ENCODE measurements at places on chromosomes 7 and 10.

DNA sequence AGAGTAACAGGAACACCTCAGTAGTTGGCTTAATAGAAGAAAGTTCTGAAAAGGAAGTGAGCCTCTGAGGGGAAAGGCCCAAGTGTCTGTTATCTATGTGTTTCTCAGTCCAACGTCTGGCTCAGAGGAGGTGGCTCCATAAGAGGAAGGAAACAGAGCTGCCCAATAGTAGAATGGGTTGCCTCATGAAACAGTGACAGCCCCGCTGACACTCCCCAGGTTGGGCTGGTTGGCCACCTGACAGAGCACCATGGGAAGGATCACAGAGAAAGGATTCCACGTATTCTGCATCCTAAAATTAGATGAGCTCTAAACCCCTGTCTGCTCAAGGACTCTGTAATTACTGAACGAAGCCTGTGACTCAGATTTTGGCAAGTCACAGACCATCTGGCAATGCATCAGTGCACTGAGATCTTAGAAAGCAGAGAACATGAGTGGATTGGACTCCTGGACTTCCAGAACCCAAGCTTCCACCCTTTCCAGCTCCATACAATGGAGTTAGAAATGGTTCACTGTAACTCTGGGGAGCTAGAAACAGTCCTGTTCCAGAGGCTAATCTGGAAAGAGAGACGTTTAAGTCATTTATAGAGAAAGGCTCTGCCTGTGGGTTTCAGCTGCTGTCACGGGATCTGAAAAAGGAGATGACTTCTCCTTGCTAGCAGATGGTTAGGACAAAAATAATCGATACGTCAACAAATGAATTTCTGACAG lies 2.9 kb downstream of the PKD2L1 start:
- no peak for DNase-seq

DNA sequence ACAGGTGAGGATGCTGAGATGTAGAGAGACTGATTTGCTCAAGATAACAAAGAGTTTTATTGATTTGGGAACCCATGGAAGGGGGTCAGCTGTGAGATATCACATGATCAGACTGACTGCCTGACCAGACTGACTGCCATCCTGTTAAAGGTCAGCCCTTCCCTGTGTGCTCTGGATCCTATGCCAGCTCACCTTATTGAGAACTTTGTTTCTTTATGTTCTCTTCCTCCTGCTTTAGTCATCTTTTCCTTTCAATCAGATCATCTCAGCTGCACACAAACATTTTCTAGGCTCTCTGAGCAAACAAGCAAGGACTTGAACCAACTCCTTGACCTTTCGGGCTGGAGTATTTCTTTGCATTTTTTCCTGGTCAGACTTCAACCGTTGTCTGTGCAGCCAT lies 50.0 kb upstream of the MTPN start:
- DNase-seq, result no peak

GRCh38 chr7:123485187-123485586 lies 49.2 kb downstream of the IQUB start:
- DNase-seq, result no peak

DNA sequence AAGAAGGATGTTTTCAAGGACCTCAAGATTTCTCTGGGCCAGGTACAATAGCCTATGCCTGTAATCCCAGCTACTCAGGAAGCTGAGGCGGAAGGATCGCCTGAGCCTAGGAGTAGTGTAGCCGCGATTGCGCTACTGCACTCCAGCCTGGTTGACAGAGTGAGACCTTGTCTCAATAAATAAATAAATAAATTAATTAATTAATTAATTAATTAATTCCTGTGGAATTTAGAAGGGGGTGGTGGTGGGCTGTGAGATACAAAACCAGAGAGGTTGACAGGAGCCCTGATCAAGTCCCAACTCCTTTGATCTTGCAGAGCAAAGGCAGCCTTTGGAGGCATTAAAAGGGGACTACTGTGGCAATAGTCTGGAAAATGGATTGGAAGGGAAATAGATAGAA lies 39.3 kb upstream of the NRF1 start:
- DNase-seq, result no peak

GRCh38 chr10:119448628-119449584 lies 93.6 kb downstream of the RGS10 start:
- no peak for DNase-seq

GRCh38 chr10:96758423-96758822 lies 38.1 kb upstream of the PIK3AP1 start:
- DNase-seq, result no peak

GRCh38 chr7:108069646-108070045 lies 60.5 kb downstream of the LAMB4 start:
- no peak for DNase-seq

DNA sequence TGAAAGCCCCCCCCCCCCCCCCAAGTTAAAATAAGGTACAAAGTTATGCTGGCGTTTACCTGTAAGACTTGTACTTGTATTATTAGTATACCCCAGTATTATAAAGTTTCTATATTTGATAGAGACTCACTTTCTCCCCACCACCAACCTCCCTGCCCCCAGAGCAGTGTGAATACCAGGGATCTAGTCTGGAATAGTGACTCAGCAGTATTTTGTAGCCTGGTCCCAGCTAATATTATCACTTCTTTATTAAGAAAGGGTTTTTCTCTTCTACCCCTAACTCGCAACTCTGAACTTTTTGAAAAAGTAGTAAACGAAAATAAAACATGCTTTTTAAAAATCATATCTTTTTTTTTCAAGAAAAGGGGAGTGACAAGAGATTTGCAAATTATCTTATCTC lies 26.7 kb downstream of the GLI3 start:
- DNase-seq, result no peak

DNA sequence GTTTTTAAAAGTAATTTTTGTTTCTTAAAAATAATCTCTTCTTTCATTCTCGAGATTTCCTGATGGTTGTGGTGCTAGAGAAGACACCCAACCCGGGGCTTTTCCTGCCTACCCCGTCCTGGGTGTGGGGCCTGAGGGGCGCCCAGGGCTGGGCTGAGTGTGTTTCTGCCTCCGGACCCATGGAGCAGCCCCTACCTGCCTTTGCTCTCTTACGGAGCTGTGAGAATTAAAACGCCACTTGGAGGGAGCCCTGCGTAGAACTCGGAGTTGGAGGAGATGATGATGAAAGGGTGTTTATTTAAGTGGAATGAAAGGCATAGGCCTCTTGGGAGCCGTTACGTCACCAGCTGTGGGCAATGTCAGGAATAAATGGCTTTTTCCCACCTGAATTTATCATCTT lies 261.8 kb upstream of the SHH start:
- DNase-seq, result no peak

GRCh38 chr10:22693371-22693784 lies 21.0 kb downstream of the PIP4K2A start:
- no peak for DNase-seq

DNA sequence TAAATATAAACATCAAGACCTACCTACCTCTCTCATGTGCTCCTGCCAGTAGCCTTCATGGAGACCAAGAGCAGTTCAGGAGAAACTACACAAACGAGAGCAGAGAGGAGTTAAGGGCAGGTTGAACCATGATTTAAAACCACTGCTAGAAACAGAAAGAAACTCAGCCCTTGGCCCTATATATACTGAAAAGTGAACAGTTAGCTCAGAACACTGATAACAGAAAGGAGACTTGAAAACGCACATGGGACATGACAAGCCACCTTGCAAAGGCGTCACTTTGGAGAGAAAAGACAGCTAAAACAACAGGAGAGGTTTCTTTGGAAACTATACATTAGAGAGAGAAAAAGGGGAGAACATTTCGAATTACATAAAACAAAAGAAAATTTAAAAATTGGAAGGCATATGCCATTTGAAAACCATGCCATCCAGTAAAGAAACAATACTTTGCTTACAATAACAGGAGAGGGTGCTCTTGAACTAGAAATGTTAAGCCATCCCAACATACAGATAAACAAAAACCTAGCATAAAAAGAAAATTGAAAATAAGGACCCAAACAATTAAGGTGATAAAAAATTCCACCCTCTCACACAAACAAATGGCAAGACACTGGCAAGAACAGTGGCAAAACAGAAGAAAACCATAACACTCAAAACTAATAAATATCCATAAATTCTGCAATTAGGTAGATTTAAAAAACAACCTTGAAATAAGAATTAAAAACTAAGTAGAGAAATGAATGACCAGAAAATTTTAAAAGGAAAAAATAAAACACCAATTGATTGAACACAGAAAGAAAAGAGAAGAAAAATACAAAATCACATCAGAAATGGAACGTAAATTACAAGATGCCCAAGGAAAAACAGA lies 232.7 kb downstream of the IMMP2L start:
- DNase-seq, result no peak

Measured in NCI-H1930 (cell line).